ENCODE measurements at places on chromosomes 11 and 22. TPM values are rescaled to one million over a fixed set of nuclear protein-coding genes. Genes with fewer than 3 reads are reported as not detected.

Gene ZNRF3
- total RNA-seq: 15.6 TPM

Gene NFAM1
- not detected for total RNA-seq

Gene OR51D1
- total RNA-seq: not detected

Gene MAML2
- total RNA-seq: 4.9 TPM

Gene LRP5
- total RNA-seq: 22.4 TPM

Gene TMEM45B
- total RNA-seq: 2.7 TPM

Gene NRIP3
- 14.5 TPM for total RNA-seq

Gene NRGN
- 5.8 TPM for total RNA-seq

Gene EIF1AD
- 45.3 TPM for total RNA-seq

Gene KDM4D
- 1.8 TPM for total RNA-seq

GRCh38 chr11:133560472-133560855, 28.2 kb upstream of the OPCML start:
- DNase-seq: no peak

DNA sequence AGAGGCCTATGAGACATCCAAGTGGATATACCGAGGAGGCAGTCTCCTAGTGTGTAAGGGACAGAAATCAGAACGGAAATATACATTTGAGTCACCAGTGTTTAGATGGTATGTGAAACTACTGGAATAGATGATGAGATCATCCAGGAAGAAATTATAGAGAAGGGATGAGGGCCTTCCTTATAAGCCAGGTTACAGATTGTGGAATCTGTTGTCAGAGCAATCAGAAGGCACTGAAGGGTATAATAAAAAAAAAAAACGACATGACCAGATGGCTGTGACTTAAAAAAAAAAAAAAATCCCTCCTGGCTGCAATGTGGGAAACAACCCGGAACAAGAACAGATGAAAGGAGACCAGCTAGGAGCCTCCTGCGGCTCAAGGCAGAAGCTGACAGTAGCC, 2.7 kb downstream of the MAJIN start:
- no peak for DNase-seq

DNA sequence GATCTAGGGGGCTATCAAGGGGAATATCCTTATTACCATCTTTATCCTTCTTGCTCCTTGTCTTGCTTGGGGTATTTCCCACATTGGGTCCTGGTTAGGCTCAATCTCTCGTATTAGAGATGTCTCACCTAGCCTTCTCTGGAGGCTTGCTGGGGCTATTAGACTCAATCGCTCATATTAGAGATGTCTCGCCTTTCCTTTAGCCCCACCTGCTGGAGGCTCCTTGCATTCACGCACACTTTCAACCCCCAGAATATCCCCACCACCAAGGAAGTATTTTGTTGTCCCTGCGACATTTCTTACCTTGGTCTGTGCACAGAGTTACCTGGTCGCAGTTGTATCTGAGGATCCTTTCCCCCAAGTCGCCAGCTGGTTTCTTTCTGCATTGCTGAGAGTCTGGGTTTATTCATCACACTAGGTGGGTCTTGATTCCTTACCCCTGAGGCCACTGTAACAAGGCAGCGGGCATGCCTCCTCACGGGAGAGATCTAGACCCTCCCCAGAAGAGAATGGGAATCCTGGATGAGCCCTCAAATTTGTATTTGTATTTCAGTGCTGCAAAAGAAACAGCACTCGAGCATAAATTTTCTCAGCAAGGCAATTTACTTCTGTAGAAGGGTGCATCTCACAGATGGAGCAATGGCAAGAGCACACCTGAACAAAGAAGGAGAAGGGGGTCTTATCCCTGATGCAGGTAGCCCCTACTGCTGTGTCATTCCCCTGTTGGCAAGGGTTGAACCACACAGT, 15.9 kb upstream of the HYLS1 start:
- DNase-seq: no peak

GRCh38 chr11:17595526-17596309, 48.7 kb downstream of the OTOG start:
- DNase-seq: no peak

GRCh38 chr22:20169253-20169822, 18.5 kb upstream of the CCDC188 start:
- no peak for DNase-seq

- no peak for DNase-seq
Measured at GRCh38 chr22:41401781-41402648, 20.3 kb downstream of the TEF start.

DNA sequence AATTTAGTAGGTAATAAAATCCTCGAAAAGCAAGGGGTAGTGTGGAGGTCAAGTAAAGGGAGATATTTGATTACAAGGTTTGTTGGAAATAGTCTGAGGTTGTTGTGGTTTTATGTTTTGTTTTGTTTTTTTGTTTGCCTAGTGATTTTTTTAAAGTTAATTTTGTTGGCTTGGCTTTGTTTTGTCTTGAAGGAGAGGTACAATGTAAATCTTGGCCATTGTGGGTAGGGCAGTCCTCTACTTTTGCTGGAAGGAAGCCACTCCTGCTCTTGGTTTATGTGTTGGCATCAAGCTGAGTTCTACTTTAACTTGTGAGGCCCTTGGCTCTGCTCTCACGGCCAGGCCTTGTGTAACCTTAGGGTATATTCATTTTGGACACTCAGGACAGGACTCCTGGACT, 3.2 kb downstream of the AMOTL1 start:
- DNase-seq: no peak

- DNase-seq: no peak
Measured at GRCh38 chr11:71425409-71425808, 22.8 kb downstream of the DHCR7 start.

DNA sequence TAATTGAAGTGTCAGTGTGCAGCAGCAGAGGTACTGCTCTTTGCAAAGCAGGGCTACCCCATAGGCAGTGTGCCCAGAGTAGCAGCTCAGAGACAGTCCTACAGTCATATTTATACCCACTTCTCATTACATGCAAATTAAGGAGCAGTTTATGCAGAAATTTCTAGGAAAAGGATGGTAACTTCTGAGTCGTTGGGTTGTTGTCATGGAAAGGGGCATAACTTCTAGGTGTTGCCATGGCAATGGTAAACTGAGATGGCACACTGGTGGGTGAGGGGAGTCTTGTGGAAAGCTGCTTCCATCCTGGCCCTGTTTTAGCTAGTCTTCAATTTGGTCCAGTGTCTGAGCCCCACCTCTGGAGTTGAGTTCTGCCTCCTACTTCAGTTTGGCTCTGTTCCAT, 77.4 kb downstream of the MN1 start:
- no peak for DNase-seq

GRCh38 chr11:2464451-2465165, 19.8 kb downstream of the KCNQ1 start:
- DNase-seq: no peak

DNA sequence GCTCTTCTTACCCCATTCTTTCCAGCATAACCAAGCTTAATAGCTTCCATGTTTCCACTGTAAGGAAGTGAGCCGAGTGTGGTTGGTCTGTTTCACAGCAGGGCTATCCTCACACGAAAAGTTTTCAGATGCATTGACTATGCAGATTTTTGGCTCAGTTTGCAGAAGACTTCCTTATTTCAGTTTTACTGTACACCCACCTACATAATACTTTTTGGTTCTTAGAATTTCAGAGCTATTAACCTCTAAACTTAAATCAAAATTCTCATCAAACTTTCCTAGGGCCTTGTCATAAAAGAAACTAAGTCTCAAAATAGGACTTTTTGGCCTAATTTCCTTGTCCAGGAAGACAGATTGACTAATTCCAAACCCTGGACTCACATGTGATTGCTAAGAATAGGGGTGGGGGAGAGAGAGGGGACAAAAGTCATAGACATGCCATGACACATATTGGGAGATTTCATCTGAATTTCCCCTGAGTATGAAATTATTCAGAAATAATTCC, 7.3 kb upstream of the EHF start:
- no peak for DNase-seq

DNA sequence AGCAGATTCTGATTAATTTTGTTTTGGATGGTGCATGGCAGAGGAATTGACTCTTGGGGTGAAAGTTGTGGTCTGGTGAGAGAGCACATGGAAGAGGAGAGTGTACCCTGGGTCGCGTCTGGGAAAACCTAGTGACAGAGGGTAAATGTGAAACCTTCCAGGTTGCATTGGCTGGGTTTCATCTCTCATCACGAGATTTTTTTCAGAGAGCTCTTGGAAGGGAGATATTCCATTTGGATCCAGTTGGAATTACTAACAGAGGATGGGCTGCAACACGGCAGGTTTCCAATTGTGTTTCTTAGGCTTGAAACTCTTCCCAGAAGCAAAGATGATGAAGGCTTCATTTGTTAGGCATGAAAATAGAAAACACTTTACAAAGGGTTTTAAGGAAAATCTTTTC, 109.7 kb upstream of the MTMR2 start:
- DNase-seq: no peak

- no peak for DNase-seq
Measured at GRCh38 chr22:29149841-29150555, 55.7 kb upstream of the EMID1 start.

GRCh38 chr11:35106595-35106994, 32.4 kb upstream of the CD44 start:
- DNase-seq: no peak

GRCh38 chr11:110081462-110082376, 11.5 kb upstream of the ZC3H12C start:
- DNase-seq: no peak

DNA sequence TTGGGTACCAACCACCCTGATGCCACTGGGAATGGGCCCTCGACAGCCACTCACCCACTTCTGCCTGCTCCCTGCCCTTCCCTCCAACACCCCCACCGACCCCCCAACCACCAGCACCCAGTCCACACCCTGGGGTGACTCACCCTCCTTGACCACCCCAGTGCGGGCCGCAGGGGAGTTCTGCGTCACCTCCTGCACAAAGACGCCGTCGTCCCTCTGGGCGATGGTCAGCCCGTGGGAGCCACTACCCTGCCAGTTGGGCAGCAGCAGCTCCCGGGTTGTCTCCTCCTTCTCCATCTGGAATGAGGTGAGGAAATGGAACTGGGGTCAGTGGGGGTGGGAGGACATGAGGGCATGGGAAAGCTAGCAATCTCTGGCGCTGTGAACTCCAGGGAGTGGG, 10.8 kb downstream of the AHNAK start:
- no peak for DNase-seq

- DNase-seq: no peak
Measured at GRCh38 chr11:2847561-2847960, 38.0 kb downstream of the CDKN1C start.

- no peak for DNase-seq
Measured at GRCh38 chr11:112523477-112523876, 262.8 kb upstream of the PLET1 start.

GRCh38 chr22:23437779-23438178, 142.3 kb downstream of the IGLL1 start:
- DNase-seq: no peak

DNA sequence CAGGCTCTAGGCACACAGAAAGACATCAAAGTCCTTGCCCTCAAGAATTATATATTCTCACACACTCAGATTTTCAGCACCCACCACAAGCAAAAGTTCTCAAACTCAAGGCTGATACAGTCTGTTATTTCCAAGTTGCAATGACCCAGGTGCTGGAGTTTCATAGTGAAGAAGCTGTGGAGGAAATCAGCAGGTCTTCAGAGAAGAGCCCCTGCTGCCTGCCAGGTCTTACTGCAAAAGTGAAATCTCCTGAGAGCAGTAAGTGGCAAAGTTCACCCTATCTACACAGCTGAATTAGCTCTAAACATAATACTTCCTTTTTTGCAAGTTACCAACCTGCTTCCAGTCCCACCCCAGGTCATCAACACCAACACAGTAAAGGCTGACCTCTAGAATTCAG, 64.6 kb downstream of the RPL27A start:
- no peak for DNase-seq

- no peak for DNase-seq
Measured at GRCh38 chr11:44946263-44946662, 4.4 kb downstream of the TP53I11 start.

- DNase-seq: no peak
Measured at GRCh38 chr11:43537833-43538615, 142.5 kb upstream of the HSD17B12 start.

DNA sequence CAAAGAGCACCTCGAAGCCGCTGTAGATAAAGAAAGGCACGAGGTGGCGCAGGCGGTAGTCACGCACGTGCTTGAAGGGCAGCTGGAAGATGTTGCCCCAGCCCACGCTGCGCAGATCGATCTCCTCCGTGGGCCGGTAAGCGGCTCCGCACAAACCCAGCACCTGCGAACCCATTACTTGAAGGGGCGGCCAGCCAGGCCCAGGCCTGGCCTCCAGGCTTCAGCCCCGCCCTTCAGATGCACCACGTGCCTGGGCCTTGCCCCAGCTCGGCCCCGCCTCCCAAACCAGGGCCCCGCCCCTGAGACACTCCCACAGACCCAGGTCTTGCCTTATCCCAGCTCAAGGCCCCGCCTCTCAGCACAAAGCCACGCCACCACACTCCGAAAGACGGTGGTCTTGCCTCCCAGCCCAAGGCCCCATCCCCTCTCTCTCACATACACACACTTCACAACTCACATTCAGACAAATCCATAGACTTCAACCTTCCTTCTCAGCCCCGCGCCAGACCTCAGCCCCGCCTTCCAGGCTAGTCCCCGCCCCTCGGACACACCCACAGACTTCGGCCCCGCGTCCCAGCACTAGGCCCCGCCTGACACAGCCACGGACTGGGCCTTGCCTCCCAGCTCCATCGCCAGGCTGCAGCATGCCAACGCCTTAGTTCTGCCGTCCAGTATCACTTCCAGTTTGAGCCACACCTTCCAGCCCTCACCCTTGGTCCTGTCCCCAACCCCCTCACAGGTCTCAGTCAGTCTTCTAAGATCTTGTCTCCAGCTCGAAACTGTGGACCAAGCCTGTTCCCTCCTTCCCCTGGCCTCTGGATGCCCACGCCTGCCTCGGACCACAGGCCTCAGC, 7.0 kb downstream of the UNC93B1 start:
- no peak for DNase-seq

- no peak for DNase-seq
Measured at GRCh38 chr11:2888266-2888968, 2.8 kb upstream of the CDKN1C start.

DNA sequence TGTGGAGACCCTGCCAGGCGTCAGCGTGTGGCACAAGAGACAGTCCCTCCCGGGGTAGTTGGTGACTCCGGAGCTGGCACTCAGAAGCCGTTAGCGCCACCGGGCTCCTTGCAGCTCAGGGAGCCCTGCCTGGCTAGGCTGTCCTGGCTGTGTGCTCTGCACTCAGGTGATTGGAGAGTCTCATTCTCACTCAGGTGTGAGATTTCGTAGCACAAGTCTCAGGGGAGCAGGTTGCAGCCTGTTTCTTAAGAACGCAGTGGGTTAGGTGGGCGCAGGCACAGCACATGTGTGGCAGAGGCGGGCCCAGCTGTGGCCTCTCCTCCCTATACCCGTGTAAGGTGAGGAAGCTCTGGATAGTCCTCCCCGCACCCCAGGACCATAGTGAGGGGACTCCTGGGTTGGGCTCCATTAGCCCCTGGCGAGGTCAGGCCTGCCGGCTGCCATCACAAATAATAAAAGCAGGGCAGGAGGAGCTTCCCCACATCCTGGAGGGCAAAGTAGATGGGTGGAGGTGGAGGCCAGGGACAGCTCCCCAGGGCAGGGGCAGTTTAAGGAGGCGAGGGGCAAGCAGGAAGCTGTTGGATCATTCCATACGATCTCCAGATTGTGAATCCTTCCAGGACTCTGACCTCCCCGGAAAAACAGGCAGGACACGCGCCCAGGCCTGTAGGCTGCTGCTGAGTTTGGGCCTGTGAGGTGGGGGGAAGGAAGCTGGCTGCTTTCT, 39.4 kb downstream of the SBF1 start:
- no peak for DNase-seq
